ENCODE measurements at places on chromosomes 11 and 22.

GRCh38 chr11:10752061-10752460 lies 1.0 kb downstream of the CTR9 start:
- DNase-seq, result no peak

GRCh38 chr22:31619611-31620300 lies 42.3 kb downstream of the PISD start:
- DNase-seq, result no peak

- no peak for DNase-seq
These were observed 10.3 kb downstream of the IGLL5 start for GRCh38 chr22:22897947-22898346.

- DNase-seq, result no peak
These were observed 1.4 kb upstream of the SYVN1 start for GRCh38 chr11:65135633-65136145.

DNA sequence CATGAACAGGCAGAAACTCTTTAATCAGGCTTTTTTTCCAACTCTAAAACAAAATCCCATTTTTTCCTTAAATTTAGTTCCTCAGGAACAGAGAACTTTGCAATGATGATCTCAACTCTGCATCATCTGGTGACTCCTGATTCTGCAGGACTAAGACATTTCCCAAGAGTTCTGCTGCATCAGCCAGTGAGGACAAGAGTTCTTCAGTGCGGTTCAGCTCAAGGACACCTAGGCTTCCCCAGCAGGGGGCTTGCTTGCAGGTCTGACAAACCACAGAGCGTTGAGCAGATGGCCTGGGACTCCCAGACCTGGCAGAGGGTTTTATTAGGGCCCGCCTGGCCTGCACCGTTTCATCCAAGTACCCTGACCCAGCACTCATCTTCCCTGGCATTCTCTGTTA lies 6.4 kb downstream of the CDCA5 start:
- DNase-seq, result no peak

- DNase-seq, result no peak
These were observed 288.8 kb upstream of the C11orf87 start for GRCh38 chr11:109133159-109133558.

Data from trophoblast cell (in vitro differentiated cells and primary cell).